ENCODE measurements at places on chromosomes 2 and 18. TPM values are rescaled to one million over a fixed set of nuclear protein-coding genes. Genes with fewer than 3 reads are reported as not detected.

The NEB gene
- 2.0 TPM for total RNA-seq

The TXNDC2 gene
- total RNA-seq = not detected

- DNase-seq = no peak
Observed at GRCh38 chr2:100720445-100720844, 99.5 kb upstream of the NPAS2 start.

GRCh38 chr2:23452372-23452771 is 67.4 kb downstream of the KLHL29 start:
- no peak for DNase-seq

DNA sequence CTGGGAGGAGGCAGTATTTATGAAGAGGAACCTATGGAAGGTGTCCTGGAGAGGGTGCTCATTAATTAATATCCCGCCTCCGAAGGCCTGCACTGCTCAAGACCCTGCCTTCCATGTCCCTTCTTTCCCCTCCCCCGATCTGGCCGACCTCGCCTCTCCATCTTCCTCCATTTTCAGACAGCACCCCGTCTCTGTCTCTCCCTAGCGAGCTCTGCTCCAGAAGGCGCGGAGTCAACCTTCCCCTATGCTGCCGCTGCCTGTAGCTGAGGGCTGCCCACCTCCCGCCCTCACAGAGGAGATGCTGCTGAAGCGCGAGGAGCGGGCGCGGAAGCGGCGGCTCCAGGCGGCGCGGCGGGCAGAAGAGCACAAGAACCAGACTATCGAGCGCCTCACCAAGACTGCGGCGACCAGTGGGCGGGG is 1.1 kb upstream of the WBP1 start:
- no peak for DNase-seq

DNA sequence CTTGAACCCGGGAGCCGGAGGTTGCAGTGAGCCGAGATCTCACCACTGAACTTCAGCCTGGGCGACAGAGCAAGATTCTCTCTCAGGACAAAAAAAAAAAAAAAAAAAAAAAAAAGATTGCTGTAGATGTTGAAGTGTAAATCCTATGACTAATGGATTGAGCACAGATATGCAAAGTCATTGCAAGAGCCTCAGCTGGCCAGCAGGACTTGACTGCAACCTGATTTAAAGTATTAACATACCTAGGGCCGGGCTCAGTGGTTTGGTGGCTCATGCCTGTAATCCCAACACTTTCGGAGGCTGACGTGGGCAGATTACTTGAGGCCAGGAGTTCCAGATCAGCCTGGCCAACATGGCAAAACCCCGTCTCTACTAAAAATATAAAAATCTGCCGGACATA is 103.4 kb upstream of the MSH2 start:
- DNase-seq = no peak

DNA sequence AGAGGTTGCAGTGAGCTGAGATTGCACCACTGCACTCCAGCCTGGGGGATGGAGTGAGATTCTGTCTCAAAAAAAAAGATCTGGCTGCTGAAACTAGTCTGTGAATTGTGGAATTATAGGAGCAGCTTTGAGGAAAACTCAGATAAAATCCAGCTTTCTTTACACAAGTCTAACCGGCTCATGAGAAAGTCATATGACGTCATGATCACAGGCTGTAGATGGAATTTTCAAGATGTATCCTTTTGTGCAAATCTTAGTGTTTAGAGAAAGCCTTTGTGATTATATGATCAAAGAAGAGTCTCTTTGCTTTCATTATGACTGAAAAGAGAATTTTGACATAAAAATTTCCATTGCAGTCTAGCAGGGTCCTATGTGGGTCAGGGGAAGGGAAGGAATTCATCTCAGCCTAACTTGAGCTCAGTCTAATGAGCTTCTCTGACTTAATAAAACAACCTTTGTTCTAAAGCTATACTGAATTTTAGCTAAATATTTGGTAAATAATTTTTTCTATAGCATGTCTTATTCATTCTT is 90.2 kb upstream of the NCK2 start:
- no peak for DNase-seq

- no peak for DNase-seq
Observed at GRCh38 chr2:109607766-109608165, 6.0 kb downstream of the SEPTIN10 start.
